ENCODE measurements at places on chromosomes 5 and 9.

GRCh38 chr9:35054871-35055644 is 17.4 kb downstream of the VCP start:
- no peak for DNase-seq

DNA sequence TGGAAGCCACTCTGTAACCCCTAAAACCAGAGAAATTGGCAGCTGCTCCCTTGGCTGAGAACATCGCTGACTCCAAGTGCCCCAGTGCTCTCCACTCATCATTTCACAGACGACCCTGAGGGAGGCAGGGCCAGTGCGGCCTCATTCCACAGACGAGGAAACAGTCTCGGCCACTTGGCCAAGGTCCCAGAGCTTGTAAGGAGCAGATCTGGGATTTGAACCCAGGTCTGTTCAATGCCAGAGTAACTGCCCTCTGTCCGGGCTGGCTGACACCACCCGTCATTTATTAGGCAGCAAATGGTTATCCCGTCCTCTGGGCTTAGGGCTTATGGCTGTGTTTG is 19.9 kb upstream of the IER5L start:
- no peak for DNase-seq

DNA sequence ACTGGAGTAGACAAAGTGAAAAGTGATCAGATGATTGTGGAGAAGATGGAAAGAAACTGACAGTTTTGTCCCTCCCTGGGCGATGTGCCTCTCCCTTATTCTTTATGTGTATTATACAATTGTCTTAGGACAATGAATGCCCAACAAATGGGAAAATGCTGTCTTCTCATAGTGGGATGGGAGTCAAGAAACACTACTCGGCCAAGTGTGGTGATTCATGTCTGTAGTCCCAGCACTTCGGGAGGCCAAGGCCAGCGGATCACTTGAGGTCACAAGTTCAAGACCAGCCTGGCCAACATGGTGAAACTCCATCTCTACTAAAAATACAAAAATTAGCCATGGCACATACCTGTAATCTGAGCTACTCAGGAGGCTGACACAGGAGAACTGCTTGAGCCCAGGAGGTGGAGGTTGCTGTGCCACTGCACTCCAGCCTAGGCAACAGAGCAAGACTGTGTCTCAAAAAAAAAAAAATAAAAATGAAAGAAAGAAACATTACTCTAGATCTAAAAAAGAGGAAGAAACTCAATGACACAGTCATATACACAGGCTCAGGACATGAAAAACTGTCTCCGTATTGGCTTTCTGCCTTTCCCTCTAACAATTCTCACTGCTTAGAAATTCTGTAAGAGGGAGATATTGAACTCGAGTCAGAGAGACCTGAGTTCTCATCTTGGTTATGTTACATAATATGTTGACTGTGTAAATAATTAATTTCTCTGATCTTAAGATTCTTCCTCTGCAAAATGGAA is 67.9 kb upstream of the TARS1 start:
- DNase-seq = no peak

- DNase-seq = no peak
These were observed 68.7 kb downstream of the PLPPR1 start for GRCh38 chr9:101097210-101097609.

DNA sequence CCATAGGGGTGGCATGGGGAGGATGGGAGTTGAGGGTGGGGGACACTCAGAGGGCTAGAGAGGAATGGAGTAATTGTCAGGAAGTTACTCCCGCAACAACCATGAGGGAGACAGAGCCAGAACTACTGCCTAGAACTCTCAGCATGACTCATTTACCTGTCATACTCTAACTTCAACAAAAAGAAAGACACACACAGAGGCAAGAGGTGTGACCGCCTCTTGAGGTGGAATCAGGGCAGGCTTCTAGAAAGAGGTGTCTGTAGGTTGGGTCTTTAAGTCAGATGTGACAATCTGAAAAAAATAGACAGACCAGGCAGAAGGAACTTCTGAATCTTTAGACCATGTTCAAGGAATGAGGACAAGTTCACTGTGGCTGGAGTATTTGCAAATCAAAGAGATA is 73.4 kb downstream of the GABBR2 start:
- no peak for DNase-seq

- DNase-seq = no peak
These were observed 44.6 kb upstream of the ALDH1B1 start for GRCh38 chr9:38347946-38348345.

DNA sequence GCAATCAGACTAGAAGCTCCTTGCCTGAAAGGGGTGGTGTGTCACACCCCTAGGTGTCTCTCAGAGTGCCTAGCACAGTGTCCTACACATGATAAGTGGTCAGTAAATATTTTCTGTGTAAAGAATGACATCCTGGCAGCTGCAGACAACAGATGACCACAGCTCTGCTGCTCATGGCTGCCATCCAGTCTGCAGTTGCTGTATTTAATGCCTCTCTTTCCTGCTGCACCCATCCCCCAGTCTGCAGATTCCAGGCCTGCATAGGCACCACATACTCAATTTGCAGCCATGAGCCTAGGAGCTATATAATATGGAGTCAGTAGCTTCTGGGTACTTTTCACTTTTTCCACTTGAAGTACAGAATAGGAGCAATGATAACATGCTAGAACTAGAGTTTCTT is 94.9 kb upstream of the NR4A3 start:
- DNase-seq = no peak

GRCh38 chr9:137168904-137169856 is 671 bp downstream of the LRRC26 start:
- no peak for DNase-seq
